Umbilical cord (tissue), 2 donors: ENCODE measurements at places on chromosomes 11 and 22. TPM values are rescaled to one million over a fixed set of nuclear protein-coding genes. Genes with fewer than 3 reads are reported as not detected.

GRCh38 chr11:29208117-29208516 is 808.7 kb downstream of the KCNA4 start:
- DNase-seq, result no peak

The MPZL2 gene
- total RNA-seq, result 41.9 TPM

The PIH1D2 gene
- not detected for total RNA-seq

DNA sequence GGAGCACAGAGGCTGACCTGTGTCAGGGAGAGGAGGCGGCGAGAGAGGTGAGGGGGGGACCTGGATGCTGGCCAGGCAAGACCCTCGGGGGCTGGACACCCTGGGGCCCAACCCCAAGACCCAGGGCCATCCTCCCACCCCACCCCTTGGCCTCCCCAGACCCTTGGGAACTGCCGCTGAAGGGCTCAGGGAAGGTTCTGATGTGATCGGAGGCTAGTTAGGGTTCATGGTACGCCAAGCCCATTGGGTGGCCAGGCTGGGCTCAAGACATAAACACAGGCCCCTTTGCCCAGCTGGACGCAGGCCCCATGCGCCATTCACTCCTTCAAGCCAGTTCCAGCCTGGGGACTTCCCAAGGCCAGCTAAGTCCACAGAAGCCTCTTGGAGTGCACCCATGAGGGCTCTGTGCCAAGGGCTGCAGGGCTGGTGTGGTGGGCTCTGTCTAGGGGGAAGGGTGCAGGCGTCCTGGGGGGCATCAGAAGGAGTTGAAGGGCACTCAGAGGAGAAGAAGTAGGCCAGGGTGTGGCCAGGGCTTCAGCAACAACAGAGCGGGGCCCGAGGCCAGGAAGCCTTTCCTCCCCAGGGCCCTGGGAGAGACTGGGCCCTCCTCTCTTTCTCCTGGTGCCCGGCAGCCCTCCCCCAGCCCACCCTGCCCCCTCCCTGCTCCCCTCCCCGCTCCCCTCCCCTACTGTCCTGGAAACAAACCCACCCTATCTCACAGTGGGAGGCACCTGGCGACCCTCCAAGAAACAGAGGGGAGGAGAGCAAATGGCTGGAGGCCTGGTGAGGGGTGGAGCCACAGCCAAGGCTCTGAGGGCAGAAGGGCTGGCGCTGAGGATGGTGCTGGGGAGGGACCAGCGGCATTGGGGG is 12.9 kb downstream of the TSPAN32 start:
- peak; percentile 98 for DNase-seq

The RBFOX2 gene
- 203 TPM for total RNA-seq

DNA sequence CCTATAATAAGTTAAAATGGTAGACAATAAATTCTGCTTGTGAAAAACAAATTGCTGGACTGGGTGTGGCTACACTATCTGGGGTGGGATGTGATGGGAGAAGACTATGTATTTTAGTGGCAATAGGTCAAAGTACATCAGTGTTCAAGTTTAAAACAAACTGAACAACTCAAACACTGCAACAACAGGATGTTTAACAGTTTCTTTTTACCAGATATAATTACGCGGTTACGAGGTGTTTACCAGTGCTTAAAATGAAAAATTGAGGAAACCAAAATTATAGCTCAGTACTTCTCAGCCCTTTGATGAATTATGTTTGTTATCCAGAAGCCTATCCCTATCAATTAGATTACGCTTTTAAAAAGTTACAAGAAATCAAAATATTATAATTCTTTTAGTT is 3.2 kb downstream of the PRDM10 start:
- no peak for DNase-seq
